ENCODE measurements at places on chromosomes 2 and 18.

- H3K36me3 ChIP-seq: no peaks in the 10 kb centered on the region
- no peak overlapping the region for H3K27ac ChIP-seq
- H3K4me1 ChIP-seq: peaks cover 4% of the 10 kb centered on the region
Observed at GRCh38 chr2:231565887-231566594, 26.6 kb upstream of the TEX44 start.

- H3K27ac ChIP-seq: no peak overlapping the region
- H3K4me1 ChIP-seq: no peaks in the 10 kb centered on the region
- no peaks in the 10 kb centered on the region for H3K27me3 ChIP-seq
- H3K36me3 ChIP-seq: no peaks in the 10 kb centered on the region
Observed at GRCh38 chr2:159922563-159922962, 124.6 kb upstream of the CD302 start.

DNA sequence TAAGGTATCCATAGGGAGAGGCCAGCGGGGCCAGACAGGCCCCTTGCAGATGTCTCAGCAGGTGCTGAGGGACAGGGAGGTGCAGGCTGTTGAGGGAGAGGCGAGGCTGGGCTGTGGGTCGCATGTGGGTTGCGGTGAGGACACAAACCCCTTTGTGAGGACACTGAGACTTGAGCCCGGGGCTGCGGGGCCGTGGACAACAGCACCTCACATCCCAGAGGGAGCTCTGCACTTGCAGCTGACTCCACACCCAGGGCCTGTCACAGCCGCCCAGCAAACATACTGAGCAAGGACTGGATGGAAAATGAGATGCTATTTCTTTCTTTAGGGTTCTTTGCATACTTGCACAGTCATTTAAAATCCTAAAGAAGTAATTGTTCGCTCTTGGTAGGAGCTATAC lies 95.3 kb upstream of the NFATC1 start:
- DNase-seq: no peak
- H3K27ac ChIP-seq: no peak overlapping the region
- no peaks in the 10 kb centered on the region for H3K27me3 ChIP-seq
- no peak overlapping the region for H3K4me3 ChIP-seq

- no peak overlapping the region for H3K4me3 ChIP-seq
- no peak for DNase-seq
- no peaks in the 10 kb centered on the region for H3K4me1 ChIP-seq
- H3K27ac ChIP-seq: no peak overlapping the region
Observed at GRCh38 chr2:47695800-47696477, 87.0 kb upstream of the MSH6 start.

GRCh38 chr2:132479155-132479554 lies 62.5 kb downstream of the GPR39 start:
- no peaks in the 10 kb centered on the region for H3K36me3 ChIP-seq
- peaks cover 3% of the 10 kb centered on the region for H3K4me1 ChIP-seq
- H3K4me3 ChIP-seq: no peak overlapping the region
- DNase-seq: no peak
- H3K27ac ChIP-seq: no peak overlapping the region
- H3K27me3 ChIP-seq: no peaks in the 10 kb centered on the region

DNA sequence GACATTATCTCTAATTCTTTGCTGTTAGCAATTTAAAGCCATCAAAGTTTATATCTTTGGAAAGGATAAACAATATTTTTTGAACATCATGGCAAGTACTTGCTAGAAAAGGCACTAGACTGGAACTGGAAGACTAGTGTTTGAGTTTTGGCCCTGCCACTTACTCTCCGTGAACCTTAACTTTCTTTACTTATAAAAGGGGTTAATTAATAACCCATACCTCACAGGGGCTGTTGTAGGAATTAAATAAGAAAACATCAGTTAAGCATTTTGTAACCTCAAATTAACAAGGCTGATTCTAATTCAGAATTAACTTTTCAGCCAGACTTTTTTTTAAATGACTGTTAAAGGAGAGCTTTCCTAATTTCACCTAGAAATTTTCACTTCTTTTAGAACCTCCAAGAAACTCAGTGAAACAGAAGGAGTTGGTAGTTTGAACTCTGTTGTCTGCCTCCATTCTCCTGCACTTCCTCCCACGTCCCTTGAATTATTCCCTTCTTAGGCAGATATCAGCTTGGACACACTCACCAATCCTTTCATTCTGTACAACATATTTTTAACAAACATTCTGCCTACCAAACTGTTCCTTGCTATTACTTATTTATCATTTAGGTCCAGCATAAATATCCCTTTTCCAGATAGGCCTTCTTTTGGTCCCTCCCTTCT lies 79.5 kb downstream of the COX7A2L start:
- H3K27me3 ChIP-seq: no peaks in the 10 kb centered on the region
- no peak for DNase-seq
- no peaks in the 10 kb centered on the region for H3K4me1 ChIP-seq
- H3K4me3 ChIP-seq: no peak overlapping the region
- H3K27ac ChIP-seq: no peak overlapping the region

DNA sequence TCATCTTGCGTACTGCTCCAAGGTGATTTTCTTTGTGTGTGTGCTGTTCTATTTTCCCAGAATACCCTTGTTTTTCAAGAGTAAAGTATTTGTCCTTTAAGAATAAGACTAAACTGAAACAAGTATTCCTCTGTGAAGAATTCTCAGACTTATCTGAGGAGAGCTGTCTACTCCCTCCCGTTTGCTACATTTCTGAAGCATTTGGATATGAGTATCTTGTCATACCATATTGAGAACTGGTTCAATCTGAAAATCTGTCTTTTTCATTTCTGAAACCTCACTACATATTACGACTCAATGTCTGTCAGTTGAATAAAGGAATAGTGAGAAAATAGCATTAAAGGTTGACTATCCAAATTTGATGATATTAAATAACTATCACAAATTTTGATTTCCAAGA lies 159.4 kb downstream of the PMAIP1 start:
- H3K36me3 ChIP-seq: no peaks in the 10 kb centered on the region
- no peak for DNase-seq
- no peaks in the 10 kb centered on the region for H3K4me1 ChIP-seq
- no peak overlapping the region for H3K27ac ChIP-seq

DNA sequence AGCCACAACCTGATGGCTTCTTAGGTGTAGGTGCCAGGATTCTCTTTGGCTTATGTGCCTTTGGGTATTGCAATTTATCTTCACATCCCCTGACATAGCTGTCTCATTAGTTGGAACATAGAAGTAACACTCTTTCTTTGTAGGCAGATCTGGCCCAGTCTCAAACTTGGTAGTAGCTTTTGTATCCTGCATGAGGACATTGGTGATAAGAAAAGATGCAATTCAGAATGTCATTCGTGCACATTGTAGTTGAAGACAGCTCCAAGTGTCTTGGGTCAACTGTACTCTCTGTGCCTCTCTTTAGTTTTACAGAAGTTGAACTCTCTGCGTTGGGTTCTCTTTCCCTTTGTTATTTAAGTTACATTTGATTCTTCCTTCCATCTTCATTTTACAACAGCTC lies 69.6 kb upstream of the BCL11A start:
- no peaks in the 10 kb centered on the region for H3K27me3 ChIP-seq
- H3K4me1 ChIP-seq: no peaks in the 10 kb centered on the region
- H3K36me3 ChIP-seq: no peaks in the 10 kb centered on the region
- no peak overlapping the region for H3K27ac ChIP-seq

- peaks cover 13% of the 10 kb centered on the region for H3K4me1 ChIP-seq
- H3K27ac ChIP-seq: peak overlapping the region; percentile 88
- no peaks in the 10 kb centered on the region for H3K36me3 ChIP-seq
- no peak overlapping the region for H3K4me3 ChIP-seq
- DNase-seq: no peak
Observed at GRCh38 chr2:150620855-150621254, 133.4 kb upstream of the RND3 start.

Data from SK-N-SH (cell line).